ENCODE measurements at places on chromosomes 5 and 9.

- DNase-seq = no peak
These were observed 21.0 kb upstream of the TOR1B start for GRCh38 chr9:129781981-129782380.

DNA sequence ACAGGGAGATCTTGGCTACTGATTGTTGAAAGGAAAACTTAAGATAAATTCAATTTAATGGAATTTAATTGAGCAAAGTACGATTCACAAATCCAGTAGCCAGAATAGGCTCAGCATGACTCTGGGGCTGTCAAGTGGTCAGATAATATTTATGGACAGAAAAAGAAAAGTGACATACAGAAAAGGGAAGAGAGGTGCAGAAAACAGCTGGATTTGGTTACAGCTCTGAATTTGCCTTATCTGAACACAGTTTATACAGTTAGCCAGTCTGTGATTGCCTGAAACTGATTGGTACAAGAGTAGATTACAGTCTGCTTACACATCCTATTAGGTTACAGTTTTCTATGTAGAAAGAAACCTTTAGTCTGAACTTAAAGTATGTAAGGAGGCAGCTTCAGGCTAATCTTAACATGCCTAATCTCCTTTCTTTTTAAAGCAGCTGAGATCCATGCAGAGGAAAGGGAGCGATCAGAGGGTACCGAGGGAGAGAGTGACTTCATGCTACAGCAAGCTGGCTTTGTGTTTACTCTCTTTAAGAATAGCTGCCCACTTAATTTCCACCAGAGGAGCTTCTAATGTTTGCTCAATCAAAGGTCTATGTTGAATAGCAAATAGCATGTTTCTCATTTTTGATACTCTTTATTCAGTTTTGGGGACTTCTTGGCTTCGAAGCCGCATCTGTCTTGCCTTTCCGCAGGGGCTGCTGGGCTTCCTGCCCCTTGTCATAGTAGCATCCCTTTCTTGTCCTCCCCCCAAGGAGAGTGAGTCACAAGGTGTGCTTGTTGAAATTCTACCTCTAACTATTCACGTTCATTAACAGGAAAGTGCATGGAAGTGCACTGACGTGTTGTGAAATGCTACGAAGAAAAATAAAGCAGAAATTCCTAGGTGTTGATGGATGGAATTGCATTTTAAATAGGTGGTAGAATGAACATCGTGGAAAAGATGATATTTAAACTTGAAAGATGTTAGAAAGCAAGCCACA is 761.2 kb downstream of the TAF11L14 start:
- DNase-seq = no peak

GRCh38 chr9:109816490-109816889 is 36.5 kb downstream of the PALM2AKAP2 start:
- no peak for DNase-seq

GRCh38 chr5:158026304-158027031 is 167.5 kb upstream of the CLINT1 start:
- no peak for DNase-seq

DNA sequence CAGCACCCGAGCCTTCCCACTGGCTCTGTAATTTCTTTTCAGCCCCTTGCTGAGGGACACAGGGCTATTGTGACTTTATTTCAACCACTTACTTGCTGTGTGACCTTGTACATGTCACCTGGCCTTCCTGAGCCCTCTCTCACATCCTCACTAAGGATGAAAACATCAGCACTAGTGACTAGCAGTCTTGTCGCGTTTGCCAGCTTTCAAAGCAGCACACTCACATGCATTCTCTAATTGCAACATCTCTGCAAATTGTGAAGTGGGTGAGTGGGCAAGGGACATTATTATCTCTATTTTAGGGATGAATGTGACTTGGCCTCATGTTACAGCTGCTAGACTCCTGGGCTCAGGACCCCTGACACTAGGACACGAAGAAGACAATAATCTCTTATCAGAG is 144.5 kb downstream of the SEC61B start:
- DNase-seq = no peak

GRCh38 chr5:80072103-80073073 is 37.2 kb downstream of the THBS4 start:
- DNase-seq = no peak
